ENCODE measurements at places on chromosomes 4 and X.

- no peak for DNase-seq
These were observed 47.2 kb upstream of the HS6ST2 start for GRCh38 chrX:133005616-133006015.

GRCh38 chr4:172985552-172985951 is 183.1 kb upstream of the GALNT7 start:
- DNase-seq = no peak

DNA sequence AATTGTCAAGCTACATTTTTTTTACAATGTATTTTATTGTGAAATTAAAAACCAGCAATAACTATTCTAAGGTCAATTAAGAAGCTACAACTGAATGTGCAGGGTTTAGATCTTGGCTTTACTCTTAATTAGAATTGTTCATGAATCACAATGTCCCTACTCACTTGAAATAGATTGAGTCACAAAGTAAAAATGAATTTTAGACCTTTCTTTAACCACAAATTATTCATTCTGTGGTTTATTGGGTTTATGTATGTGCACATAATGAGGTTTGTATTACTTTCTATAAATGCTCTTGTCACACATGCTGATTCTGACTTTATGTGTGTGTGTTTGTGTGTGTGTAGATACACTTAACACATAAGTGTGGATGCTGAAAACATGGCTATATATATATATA is 647.0 kb upstream of the AADAT start:
- DNase-seq = no peak

DNA sequence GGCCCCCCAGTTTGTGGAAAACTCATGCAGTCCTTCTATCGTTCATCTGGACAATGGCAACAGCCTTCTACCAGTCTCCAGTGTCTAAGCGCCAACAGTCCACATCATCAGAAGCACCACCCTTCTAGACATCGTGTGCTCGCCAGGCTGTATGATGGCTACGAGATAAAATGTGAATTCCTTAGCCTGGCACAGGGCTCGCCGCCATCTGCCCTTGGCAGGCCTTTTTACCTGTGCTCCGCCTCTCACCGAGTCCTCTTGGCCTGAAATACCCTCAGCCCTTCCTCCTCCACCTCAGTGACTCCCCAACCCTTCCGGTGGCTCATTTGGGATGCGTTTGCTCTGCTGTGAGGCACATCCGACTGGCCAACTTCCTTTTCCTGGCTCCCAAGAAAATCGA is 15.9 kb upstream of the STS start:
- no peak for DNase-seq

- no peak for DNase-seq
These were observed 1359.5 kb downstream of the TECRL start for GRCh38 chr4:63049726-63050125.

GRCh38 chrX:15645266-15645665 is 19.3 kb downstream of the CLTRN start:
- DNase-seq = no peak

DNA sequence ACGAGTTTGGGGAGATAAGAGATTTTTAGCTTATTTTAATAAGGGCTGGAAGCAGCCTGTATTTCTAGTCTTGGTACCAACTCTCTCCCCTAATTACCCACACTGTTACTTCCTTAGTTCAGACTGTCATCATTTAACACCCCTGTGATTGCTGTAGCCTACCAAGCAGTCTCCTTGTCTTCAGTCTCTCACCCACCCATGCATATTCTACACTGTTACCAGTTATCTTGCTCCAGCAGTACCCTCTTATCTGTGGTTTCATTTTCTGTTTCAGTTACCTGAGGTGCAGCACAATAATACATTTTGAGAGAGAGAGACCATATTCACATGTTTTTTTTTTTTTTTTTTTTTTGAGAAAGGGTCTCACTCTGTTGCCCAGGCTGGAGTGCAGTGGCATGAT is 80.2 kb downstream of the DIAPH2 start:
- DNase-seq = no peak

GRCh38 chr4:7251321-7251720 is 59.0 kb downstream of the SORCS2 start:
- DNase-seq = no peak

GRCh38 chrX:47634871-47635575 is 5.3 kb upstream of the CFP start:
- DNase-seq = no peak

- no peak for DNase-seq
These were observed 297.6 kb upstream of the STS start for GRCh38 chrX:6849716-6850414.

DNA sequence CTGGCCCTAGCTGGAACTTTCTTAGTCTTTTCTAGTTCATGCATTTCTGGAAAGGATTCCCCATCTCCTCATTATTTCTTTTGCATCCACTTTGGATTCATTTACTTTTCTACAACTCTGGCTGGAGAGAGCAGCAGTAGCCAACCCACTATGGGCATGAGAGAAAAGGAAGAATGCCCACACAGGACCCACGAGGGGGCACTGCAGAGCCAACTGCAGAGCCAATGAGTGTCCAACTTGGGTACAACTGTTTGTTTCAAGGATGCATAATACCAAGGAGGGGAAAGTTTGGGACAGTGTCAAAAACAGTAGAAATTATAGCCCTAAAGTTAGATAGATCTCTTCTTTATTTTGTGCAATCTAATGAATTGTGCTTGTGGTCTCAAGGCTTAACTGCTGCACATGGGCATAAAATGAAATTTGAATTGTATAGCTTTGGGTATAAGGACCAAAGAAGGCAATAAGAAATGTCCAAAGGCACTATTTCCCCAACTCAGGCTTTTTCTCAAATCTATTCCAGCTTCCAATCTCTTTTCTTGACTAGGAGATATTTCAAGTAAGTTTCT is 230.6 kb downstream of the NSUN7 start:
- no peak for DNase-seq

Data from stimulated activated CD8-positive, alpha-beta memory T cell treated with anti-CD3 and anti-CD28 coated beads, Interleukin-4, amount 100 ng/mL, for 24 hours (primary cell).